ENCODE measurements at places on chromosomes 1 and 21.

DNA sequence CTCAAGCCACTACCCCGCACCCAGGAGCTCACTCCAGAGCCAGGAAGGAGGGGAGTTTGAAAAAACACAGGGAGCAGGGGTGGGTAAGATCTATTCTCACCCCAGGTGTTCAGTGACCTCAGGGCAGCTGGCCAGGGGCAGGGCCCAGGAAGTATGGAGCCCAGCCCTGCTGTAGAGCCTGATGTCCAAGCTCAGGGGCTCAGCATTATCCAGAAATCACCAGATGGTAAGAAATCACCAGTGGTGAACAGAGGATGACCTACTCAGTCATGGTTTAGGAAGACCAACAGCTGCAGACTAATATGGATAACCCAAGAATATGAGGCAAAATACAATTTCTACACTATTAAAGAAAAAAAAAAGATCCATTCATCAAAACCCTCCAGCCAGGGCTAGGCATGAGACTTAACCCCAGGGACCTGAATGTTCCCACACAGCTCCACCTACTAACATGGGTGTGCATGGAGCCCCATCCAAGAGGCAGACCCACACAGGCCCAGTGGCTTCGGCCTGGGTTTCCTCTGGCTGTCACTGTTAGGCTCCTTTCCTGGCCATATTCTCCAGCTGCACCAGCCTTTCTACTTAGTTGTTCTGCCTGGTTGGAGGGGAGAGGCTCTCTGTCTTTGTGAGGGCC, 67.6 kb downstream of the KCNN3 start:
- no peak for DNase-seq

DNA sequence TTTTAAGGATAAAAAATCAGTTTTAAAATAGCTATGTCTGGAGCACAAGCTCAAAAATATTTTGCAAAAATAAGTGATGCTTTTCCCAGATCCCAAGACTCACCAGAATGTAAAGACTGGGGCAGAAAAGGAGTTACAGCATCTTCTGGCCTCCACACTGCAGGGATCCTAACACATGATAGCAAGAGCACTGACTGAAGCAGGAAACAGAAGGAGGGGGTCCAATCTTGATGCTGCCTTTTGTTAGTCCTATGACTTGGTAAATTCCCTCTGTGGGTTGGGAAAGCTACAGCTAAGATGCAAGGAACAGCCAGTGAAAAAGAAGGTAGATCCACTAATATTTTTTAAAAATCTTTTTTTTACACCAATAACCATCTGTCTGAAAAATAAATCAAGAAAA, 54.2 kb upstream of the TNR start:
- no peak for DNase-seq

GRCh38 chr1:162578071-162578700, 16.7 kb downstream of the UAP1 start:
- no peak for DNase-seq

DNA sequence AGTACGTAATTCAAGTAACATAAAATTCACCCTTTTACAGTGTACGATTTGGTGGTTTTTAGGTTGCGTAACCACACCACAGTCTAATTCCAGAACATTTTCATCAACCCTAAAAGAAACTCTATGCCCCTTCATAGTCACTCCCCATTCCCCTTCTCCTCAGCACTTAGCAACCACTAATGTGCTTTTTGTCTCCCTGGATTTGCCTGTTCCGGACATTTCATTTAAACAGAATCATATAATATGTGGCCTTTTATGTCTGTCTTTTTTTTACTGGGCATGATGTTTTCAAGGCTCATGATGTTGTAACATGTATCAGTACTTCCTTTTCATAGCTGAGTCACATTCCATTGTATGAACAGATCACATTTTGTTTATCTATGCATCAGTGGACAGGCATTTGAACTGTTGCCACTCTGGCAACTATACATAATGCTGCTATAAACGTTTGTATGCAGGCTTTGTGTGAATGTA, 20.8 kb downstream of the OBSCN start:
- peak; percentile 95 for DNase-seq

DNA sequence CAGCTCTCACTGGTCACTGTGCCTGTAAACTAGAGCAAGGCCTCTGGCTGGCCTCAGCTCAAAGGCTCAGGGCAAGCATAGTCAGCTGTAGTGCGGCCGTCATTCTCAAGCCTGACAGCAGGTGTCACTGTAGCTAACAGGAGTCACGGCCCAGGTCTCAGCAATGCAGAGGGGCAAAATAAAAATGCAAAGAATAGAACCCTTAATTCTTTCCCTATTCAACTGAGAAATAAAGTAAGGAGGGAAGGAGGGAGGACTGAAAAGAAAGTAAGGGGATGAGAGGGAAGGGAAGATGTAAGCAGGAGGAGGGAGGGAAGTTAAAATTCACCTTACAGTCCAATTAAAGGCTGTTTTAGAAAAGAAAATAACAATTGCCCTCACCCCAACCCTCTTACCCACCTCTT, 106.1 kb downstream of the KIAA0319L start:
- DNase-seq, result peak; percentile 81

GRCh38 chr1:37094302-37094701, 60.0 kb upstream of the GRIK3 start:
- no peak for DNase-seq

Data from EH (cell line).